ENCODE measurements at places on chromosomes 1 and 21.
A peak's percentile ranks its signal among the peaks of the same experiment; 100 is the strongest.

- DNase-seq, result no peak
Observed at GRCh38 chr1:220550811-220551399, 23.0 kb downstream of the MARK1 start.

- DNase-seq, result peak; percentile 45
Observed at GRCh38 chr1:3623441-3624199, 1.2 kb upstream of the TPRG1L start.

DNA sequence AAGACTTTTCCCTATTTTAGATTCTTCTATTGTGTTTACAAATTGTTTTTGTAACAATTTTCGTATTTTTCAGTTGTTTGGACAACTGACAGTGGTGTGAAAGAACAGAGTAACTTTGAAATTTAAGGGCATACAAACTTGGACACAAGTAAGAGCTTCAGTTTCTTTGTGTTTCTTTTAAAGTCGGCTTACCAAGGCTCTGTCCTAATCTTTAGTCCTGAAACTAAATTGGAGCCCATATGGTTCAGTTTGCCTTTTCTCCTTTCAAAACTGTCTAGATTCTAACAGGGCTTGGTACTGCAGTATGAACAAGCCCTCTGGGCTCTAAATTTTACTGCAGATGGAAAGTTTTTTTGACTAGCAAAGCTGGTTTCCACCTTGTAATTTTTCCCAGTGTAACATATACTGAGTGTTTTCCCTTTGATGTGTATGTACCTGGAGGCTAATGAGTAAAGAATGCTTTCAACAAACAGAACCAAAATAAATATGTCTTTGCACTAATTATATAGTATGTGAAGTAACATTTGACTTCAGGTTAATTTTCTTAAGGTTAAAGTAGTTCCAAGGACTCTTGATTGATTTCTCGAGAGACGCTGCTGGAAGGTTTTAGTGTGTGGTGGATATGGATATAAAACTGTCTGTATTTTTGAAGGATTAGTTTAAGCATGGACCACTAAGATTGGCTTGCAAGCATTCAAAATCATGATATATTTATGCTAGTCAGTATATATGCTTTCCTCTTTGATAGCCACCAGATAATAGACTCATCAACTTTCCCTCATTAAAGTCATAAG is 4.1 kb downstream of the SNX27 start:
- no peak for DNase-seq

- DNase-seq, result no peak
Observed at GRCh38 chr1:2374252-2375155, 16.9 kb downstream of the MORN1 start.

DNA sequence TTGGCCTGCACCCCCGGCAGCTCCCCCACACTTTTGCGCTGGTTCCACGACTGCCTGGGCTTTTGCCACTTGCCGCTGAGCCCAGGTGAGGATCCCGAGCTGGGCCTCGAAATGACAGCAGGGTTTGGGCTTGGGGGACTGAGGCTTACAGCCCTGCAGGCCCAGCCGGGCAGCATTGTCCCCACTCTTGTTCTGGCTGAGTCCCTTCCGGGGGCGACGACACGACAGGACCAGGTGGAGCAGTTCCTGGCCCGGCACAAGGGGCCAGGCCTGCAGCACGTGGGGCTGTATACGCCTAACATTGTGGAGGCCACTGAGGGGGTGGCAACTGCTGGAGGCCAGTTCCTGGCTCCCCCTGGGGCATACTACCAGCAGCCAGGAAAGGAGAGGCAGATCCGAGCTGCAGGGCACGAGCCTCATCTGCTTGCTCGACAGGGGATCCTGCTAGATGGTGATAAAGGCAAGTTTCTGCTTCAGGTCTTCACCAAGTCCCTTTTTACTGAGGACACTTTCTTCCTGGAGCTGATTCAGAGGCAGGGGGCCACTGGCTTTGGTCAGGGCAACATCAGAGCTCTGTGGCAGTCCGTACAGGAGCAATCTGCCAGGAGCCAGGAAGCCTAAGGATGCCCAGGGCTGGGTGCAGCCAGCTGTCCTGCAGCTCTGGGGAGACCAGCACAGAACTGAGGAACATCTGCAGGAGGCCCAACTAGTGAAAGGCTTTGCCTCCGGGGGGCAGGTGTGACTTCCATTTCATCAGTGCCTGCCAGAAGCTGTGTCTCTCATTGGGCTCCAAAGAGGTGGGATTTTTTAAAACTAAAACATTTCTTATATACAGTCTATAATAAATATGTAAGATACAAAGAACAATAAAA is 1.2 kb downstream of the HPDL start:
- DNase-seq, result no peak

DNA sequence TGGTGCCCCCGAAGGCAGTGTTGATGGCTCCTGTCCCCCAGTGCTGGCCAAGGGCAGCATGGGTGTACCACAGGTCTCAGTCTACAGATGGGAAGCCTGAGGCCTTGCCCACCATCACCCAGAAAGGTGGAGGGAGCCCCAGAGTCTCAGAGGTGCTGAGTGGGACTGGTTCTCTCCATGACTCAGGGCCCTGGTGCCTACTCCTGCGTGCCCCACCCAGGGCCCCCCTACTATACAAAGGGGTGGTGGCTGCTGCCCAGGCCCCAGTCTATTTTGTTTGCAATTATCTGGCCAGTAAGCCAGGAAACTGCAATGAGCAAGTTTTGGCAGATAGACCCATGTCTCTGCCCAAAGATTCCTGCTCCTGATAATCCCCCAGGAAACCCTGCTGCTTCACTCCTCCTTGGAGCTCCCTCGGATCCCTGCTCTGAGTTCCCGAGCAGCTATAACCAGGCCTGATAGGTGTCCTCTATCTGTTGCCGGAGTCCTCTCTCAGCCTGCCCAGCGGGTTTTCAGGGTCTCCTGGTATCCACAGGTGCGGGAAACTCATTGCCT is 41.7 kb downstream of the EDN2 start:
- no peak for DNase-seq

- no peak for DNase-seq
Observed at GRCh38 chr1:165080253-165080896, 276.1 kb downstream of the LMX1A start.

GRCh38 chr1:117388328-117388727 is 21.1 kb downstream of the MAN1A2 start:
- DNase-seq, result no peak

- no peak for DNase-seq
Observed at GRCh38 chr1:160672789-160673695, 26.2 kb upstream of the SLAMF1 start.

DNA sequence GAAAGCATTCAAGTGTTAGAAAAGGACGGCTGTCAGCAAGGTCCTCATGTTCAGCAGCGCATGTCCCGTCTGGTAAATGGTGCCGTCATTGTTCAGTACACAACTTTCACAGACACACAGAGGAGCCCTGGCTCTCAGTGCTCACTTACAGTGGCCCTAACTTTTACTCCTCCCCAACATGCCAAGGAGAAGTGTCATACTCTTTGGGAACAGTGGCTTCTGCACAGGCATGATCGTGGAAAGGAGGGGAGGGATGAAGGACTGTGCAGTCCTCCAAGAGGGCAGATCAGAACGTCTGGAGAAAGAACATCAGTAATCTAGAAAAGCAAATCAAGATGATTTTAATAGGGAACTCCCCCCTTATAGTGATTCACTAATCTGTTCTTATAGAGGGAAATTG is 3.8 kb upstream of the GRHL3 start:
- no peak for DNase-seq

DNA sequence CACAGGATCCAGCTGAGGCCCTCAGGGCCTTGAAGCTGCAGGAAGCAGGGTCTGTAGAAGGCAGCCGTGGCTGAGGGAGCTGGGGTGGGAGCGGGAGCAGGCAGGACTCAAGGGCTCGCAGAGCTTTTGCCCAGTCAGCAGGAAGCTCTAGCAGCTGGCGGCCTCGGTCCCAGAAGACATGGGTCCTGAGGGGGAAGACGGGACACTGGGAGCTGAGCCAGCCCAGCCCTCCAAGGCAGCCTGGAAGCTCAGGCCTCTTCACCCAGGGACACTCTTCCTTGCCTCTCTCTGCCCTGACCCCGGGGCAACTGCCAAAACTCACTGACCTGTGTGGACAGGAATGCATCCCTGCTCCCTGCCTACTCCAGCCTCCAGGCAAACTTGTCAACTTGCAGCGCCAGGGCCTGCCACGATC is 8.9 kb downstream of the ADGRB2 start:
- peak; percentile 78 for DNase-seq

DNA sequence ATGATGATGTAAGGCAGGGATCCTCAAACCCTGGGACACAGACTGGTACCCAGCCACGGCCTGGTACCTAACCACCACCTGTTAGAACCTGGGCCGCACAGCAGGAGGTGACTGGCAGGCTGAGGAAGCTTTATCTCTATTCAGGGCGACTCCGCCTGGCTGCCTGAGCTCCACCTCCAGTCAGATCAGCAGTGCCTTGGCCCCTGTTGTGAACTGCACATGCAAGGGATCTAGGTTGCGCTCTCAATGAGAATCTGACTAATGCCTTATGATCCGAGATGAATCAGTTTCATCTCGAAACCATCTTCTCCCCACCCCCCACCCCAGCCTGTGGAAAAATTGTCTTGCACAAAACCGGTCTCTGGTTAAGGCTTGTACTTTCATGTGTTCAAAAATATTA is 4.2 kb downstream of the RNPC3 start:
- DNase-seq, result no peak

DNA sequence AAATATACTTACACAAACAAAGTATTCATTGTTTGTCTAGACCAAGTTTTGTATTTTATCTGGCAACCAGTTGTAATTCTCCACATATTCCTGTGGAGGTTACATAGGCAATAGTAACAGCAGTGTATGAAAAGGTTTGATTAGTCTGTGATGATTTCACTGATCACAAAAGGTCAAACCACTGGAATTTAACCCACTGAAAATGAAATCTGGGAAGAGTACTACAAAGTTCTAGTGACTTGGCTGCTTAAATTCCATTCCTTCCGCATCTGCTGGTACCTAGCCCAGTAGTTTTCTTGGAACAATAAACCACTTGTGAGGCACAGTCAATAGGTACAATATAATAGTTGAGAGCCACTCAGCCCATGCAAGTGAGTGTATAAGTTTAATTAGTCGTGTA is 205.4 kb downstream of the NFIA start:
- DNase-seq, result peak; percentile 29

- no peak for DNase-seq
Observed at GRCh38 chr1:70934194-70934961, 113.2 kb downstream of the PTGER3 start.

Measured in hepatic stellate cell (primary cell).